NCI-H1105 treated with DMSO at 0.1 percent for 48 hours (cell line): ENCODE measurements at places on chromosomes 3 and 15.

DNA sequence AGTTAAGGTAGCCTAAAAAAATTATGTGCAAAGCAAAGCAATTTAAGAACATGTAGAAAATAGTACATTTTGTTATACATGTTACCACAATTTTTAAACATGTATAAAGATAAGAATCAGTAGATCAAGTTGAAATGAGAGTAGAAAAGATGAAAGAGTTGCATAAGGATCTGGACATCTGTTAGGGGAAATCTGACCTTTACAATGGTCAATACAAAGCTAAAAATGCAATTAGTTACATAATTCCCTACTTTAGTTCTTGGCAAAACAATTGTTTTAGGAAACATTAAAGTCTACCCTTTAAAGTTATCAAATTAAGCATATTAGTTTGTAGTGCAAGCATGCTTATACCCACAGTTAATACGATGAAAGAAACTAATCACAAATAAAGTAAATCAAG is 32.7 kb downstream of the TOP2B start:
- DNase-seq, result no peak

- DNase-seq, result no peak
Measured at GRCh38 chr3:45464336-45465170, 76.2 kb downstream of the LARS2 start.

DNA sequence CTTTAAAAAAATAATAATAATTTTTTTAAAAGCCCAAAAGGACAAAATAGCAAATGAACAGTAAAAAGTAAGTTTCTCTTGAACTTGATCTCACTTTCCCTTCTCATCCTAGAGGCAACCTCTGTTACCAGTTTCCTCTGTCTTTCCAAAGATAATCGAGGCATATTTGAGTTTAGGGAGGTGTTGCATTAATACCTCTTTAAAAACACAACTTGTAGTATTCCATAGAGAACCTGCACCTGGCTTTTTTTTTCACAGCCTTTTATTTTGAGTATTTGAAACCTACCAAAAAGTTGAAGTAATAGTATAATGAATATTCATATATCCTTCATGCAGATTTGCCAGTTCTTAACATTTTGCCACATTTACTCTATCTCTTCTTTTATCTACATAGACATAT is 9.1 kb downstream of the CSK start:
- DNase-seq, result no peak

DNA sequence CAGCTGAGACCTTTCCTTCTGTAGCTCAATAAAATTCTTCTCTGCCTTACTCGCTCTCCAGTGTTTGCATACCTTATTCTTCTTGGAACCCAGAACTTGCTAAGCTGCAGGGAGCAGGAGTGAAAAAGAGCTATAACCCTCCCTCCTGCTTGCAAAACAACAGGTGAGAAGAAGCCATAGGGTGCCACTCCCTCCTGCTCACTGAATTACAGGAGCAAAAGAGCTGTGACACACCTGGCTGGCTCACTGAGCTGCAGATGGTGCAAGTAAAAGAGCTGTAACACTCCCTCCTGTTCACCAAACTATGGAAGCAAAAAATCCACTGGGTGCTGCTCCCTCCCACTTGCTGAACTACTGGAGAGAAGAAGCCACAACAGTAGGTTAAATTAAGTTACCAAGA is 44.2 kb upstream of the C2CD4B start:
- no peak for DNase-seq

- no peak for DNase-seq
Measured at GRCh38 chr3:193840111-193840641, 247.2 kb downstream of the OPA1 start.

DNA sequence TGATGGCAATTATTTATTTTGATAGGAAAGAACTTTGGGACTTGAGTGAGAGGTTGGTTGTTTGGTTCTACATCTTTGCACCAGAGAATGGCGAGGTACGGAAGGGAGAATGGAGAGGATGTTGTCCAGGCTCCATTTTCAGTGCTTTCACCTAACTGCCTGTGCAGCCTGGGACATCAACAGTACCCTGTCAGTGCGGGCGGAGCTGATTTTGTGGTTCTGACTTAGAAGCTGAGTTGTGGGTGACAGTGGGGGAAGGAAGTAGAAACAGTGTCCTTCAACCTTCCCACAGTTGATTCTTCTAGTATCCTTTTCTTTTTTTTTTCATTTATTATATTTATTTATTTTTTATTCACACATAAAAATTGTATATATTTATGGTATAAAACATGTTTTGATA is 95.3 kb downstream of the TIGIT start:
- DNase-seq, result no peak

DNA sequence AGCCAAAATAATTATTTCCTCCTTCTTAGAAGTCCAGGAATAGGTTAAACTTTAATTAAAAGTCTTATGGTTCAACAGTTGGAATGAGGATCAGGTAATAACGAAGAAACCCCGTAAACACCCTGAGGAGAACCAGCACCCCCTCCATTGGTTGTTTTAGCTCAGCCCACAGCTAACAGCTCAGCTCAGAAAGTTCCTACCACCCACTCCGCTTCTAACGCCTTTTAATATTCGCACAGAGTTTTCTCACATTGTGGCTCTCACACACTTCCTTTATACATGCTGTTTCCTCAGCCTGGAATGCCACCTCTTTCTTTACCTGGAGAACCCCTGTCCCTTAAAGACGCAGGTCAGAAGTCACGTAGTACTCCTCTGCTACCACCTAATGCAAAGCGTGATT is 17.0 kb downstream of the CX3CR1 start:
- DNase-seq, result no peak

DNA sequence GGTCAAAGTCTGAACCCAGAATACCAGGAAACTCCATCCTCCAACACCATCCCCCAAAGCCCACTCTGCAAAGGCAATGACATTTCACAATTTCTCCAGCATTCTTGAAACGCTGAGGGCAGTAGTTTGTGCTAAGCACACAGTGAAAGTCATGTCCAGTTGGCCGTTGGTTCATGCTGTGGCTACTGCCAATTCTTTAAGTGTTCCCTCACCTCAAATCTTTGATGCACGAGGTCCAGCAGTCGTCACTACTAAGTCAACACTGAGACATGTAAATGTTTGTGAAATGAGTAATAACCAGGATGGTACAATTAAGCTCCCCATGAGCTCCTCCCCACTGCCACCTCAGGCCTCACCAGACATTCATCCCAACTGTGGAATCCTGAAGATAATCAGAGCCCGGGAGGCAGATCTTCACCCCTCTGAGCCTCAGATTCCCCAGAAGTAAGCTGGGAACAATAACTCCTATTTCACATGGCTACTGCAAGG is 7.0 kb downstream of the SUCLG2 start:
- no peak for DNase-seq
